ENCODE measurements at places on chromosomes 11 and 22.

DNA sequence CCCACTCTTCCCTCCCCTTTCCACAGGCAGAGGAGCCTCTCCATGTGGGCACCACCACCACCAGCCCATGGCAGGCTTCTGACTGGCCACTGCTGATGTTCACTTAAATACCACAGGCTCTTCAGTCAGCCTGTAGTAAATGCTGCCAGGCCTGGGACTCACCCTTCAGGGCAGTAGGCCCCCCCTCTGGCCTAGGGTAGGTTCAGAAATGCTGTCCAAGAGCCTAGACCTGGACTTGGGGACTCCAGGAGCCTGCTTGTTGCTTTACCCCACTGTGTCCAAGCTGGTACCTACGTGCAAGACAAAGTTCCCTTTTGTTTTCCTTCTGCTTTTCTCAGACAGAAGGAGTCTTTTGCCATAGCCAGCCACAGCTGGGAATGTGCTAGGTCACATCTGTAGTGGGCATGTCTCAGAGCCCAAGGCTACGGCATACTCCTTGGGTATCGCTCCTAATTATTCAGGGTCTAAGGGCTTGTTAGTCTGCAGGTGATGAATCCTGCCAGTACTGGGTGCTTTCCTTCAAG, 38.6 kb downstream of the TMEM135 start:
- no peak for DNase-seq
- H3K4me3 ChIP-seq = no peak overlapping the region
- no peak overlapping the region for H3K27ac ChIP-seq

DNA sequence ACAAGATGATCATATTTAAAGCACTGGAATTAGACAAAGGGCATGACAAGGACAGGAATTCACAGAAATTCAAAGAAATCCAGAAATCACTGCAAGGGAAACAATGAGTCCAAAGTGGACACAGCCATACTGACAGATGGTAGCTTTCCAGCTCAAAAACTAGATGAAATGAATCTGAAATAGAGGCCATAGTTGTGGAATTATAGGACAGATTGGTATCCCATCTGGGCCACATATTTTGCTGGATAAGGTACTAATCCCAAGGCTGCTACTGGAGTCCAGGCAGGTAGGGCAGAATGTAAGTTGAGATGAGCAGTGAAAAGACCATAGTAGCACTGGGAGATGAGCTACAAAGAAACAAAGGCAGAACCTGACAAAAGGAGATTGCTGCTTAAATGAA, 258.3 kb upstream of the ANO3 start:
- no peaks in the 10 kb centered on the region for H3K36me3 ChIP-seq
- no peak overlapping the region for H3K4me3 ChIP-seq
- H3K27ac ChIP-seq = no peak overlapping the region
- no peaks in the 10 kb centered on the region for H3K4me1 ChIP-seq
- peaks cover 3% of the 10 kb centered on the region for H3K27me3 ChIP-seq

DNA sequence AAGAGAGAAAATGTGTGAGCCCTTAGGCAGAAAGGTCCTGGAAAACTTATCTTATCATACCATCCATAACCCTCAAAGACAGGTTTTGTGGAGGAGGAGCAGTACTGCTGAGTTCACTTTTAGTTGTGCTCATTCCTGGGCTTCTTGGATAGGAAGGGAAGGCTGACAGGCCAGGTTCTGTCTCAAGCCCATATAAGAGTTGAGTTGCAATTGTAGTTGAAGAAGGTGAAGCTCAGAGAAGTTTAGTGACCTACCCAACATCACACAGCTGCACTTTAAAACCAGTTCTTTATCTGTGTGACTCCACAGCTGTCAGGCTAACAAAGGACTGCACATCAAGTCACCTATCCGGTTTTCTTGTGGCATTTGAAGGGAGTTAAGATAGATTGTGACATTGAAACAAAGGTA, 13.0 kb downstream of the TEAD1 start:
- H3K27me3 ChIP-seq = no peaks in the 10 kb centered on the region
- peaks cover 78% of the 10 kb centered on the region for H3K4me1 ChIP-seq
- no peaks in the 10 kb centered on the region for H3K36me3 ChIP-seq
- H3K4me3 ChIP-seq = no peak overlapping the region
- DNase-seq = peak; percentile 57

DNA sequence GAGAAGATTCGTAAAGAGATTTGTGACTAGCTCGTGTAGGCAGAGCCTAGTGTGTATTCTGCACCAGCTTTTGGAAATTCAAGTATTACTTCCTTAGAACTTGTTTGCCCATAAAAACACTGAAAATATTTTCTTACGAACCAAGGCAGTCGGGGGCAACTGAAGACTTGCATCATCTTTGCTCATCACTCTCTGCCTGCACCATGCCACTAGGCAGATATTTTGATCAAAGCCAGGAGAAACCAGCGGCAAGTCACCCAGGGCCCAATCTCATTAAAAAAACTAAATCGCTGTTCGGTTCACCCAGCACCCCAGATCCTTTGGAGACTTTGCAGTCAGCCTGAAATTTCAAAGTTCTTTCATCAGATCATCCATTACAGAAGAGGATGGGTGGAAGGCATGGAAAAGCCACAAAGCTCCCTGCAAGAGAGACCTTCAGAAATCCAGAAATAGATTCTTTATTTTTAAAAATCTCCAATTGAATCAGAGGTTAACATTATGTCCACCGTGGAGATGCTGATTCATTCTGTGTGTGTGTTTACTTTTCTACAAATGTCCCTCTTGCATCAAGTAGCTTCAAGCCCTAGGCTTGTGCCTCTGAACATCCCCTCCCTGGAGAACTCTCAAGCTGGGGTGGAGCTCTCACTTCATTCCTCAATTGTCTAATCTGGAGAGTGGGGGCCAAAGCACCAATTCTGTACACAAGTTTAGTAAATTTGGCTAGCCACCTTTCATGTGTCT, 78.4 kb downstream of the ETS1 start:
- peak; percentile 83 for DNase-seq
- peak overlapping the region; percentile 54 for H3K4me3 ChIP-seq
- H3K4me1 ChIP-seq = peaks cover 69% of the 10 kb centered on the region
- peak overlapping the region; percentile 85 for H3K27ac ChIP-seq

DNA sequence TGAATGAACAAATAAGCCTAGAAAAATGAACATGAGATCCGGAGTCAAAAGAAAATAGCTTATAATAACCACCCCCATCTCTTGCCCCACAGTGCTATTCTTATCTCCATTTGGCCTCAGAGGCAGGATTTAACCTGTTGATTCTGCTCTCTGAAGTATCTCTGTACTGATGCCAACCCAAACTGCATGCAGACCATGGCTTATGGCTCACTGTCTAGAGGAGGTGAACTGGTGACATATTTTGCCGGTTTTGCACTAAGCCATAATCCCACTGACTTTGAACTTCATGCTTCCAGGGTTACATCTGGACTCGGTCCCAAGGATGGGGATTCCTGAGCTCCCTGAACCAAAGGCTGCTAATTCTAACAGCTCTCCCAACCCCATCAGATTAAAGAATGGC, 397.1 kb downstream of the TENM4 start:
- no peak overlapping the region for H3K4me3 ChIP-seq
- DNase-seq = no peak
- H3K4me1 ChIP-seq = no peaks in the 10 kb centered on the region
- H3K27me3 ChIP-seq = no peaks in the 10 kb centered on the region
- H3K36me3 ChIP-seq = no peaks in the 10 kb centered on the region

- H3K4me1 ChIP-seq = peaks cover 30% of the 10 kb centered on the region
- DNase-seq = peak; percentile 98
- peak overlapping the region; percentile 61 for H3K4me3 ChIP-seq
- H3K36me3 ChIP-seq = no peaks in the 10 kb centered on the region
These were observed 43.6 kb downstream of the CACNG2 start for GRCh38 chr22:36659762-36660509.

GRCh38 chr11:68575025-68575665, 109.2 kb upstream of the GAL start:
- peaks cover 18% of the 10 kb centered on the region for H3K4me1 ChIP-seq
- no peaks in the 10 kb centered on the region for H3K27me3 ChIP-seq
- H3K4me3 ChIP-seq = no peak overlapping the region

DNA sequence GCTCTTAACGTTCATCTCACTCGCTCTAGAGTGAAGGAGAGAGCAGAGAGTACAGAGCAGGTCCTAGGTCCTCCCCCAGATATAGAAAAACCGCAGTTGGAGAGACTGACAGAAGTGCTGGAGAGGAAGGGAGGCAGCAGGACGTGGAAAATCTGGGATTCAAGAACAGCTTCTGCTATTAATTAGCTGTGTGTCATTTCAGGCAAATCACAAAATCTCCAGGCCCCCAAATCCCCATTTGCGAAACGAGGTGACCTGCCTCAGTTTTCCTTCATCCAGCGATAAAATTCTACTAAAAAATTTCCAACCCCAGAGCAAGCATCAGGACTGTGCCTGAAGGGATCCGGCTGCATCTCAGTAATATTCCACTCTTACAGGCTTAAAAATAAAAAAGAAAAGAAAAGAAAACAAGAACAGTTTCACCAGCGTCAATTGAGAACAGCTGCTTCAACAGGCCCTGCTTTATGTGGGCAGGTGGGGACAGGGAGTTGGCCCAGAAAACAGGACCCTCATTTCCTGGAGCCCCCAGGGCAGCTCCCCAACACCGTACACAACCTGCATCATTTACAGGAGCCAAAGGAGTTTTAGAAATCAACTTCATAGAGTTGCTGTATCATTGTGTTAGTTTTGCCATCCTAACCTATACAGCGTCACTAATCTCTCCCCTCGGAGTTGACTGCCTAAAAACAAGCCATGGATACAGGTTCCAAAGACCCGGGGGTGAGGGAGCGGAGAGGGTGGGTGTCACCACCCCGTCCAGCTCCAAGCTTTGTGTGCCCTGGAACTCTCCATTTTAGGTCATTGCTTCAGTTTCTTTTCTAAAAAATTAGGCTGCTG, 2.3 kb upstream of the MALAT1 start:
- H3K27ac ChIP-seq = peak overlapping the region; percentile 92
- no peaks in the 10 kb centered on the region for H3K27me3 ChIP-seq
- no peak for DNase-seq
- peaks cover 22% of the 10 kb centered on the region for H3K36me3 ChIP-seq

- no peaks in the 10 kb centered on the region for H3K36me3 ChIP-seq
- peaks cover 25% of the 10 kb centered on the region for H3K4me1 ChIP-seq
- H3K4me3 ChIP-seq = no peak overlapping the region
- no peaks in the 10 kb centered on the region for H3K27me3 ChIP-seq
- DNase-seq = peak; percentile 72
These were observed 137.4 kb downstream of the NAV2 start for GRCh38 chr11:19849947-19850593.

DNA sequence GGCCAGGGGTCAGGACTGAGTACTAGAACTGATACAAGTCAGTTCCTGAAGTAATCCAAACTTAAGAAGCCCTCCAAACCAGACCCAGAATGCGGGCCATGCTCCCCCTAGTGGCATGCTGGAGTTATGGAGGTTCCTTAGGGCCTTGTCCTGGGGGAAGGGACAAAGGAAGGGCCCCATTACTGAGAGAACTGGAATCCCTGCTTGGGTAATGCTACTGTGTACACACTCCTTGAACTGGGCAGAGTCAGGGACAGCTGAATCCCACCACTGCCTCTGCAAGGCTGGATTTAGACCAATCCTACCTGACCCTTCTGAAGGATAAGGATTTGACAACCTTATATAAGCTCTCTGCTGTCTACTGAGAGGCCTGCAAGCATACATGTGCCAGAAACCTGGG, 97.3 kb upstream of the AKIP1 start:
- no peaks in the 10 kb centered on the region for H3K36me3 ChIP-seq
- peak; percentile 79 for DNase-seq
- no peaks in the 10 kb centered on the region for H3K27me3 ChIP-seq
- peak overlapping the region; percentile 53 for H3K27ac ChIP-seq

DNA sequence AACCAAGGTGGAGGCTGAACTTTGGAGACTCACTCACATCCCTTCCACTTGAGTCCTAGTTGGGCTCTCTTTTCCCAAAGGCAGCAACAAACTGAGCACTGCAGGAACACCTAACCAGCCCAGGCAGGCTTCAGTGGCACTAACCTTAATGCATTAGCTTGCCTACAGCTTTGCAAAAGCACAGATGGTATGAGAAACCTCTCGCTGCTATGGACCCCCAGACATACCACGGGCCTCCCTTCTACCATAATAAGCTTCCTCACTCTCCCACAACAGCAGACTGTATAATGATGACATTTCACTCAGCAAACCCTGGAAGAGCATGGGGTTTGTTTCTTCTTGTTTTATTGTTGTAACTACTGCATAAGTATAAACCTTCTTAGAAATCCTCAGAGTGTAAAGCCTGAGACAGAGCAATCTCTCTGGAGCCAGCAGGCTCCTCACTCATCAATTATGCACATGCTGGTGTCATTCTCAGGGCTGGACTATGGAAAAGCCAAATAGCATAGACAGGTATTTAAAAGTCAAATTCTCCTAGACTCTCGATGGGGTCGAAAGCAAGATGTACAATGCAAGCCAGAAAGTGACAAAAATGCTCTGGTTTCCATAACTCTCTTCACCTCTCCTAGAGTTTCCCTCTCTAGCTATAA, 167.6 kb downstream of the NXPE2 start:
- H3K4me3 ChIP-seq = no peak overlapping the region
- no peak overlapping the region for H3K27ac ChIP-seq
- no peaks in the 10 kb centered on the region for H3K4me1 ChIP-seq
- no peaks in the 10 kb centered on the region for H3K36me3 ChIP-seq
- no peaks in the 10 kb centered on the region for H3K27me3 ChIP-seq
- DNase-seq = no peak

GRCh38 chr11:86671531-86672006, 847 bp downstream of the ME3 start:
- H3K4me3 ChIP-seq = peak overlapping the region; percentile 69
- H3K27ac ChIP-seq = peak overlapping the region; percentile 83
- no peaks in the 10 kb centered on the region for H3K27me3 ChIP-seq
- DNase-seq = peak; percentile 56

- no peak overlapping the region for H3K27ac ChIP-seq
- no peak overlapping the region for H3K4me3 ChIP-seq
- DNase-seq = no peak
- H3K36me3 ChIP-seq = no peaks in the 10 kb centered on the region
These were observed 49.7 kb downstream of the CCDC34 start for GRCh38 chr11:27313157-27313821.

DNA sequence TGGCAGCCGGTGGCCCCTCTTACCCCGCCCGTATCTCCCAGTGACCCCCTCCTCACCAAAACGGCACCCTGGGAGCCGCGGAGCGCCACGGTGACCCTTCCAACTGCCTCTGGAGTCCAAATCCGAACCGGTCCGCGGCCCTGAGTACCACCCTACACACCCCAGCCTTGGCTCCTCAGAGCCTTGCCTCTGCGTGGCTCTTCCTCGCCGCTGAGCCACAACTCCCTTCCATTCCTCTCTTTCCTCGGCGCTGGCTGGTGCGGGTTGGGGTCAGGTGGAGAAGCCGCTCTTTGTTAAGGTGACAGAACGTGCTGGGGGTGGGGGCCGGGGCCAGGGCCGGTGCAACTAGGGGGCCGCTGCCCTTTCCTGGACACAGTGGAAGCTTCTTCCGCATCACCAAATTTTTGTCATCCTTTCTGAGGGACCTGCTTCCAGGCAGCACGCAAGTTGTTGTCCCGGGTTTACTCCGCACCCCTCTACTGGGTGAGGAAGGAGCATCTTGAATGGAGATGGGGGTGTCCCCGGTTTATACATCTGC, 6.5 kb downstream of the ALX4 start:
- H3K4me1 ChIP-seq = no peaks in the 10 kb centered on the region
- no peak overlapping the region for H3K27ac ChIP-seq
- H3K4me3 ChIP-seq = no peak overlapping the region
- no peaks in the 10 kb centered on the region for H3K36me3 ChIP-seq
